Thymus (tissue), 14 donors: ENCODE measurements at places on chromosomes 2 and 18. TPM values are rescaled to one million over a fixed set of nuclear protein-coding genes. Genes with fewer than 3 reads are reported as not detected.

The TNS1 gene
- 8.3 TPM for total RNA-seq

The DSG4 gene
- under 0.01 TPM for total RNA-seq

The DSC2 gene
- total RNA-seq = 11.1 TPM

The DPP4 gene
- 23.9 TPM for total RNA-seq

The MYO3B gene
- total RNA-seq = 0.71 TPM

The TWSG1 gene
- total RNA-seq = 7.8 TPM

GRCh38 chr2:236550290-236550689 lies 19.3 kb upstream of the ACKR3 start:
- DNase-seq = no peak

DNA sequence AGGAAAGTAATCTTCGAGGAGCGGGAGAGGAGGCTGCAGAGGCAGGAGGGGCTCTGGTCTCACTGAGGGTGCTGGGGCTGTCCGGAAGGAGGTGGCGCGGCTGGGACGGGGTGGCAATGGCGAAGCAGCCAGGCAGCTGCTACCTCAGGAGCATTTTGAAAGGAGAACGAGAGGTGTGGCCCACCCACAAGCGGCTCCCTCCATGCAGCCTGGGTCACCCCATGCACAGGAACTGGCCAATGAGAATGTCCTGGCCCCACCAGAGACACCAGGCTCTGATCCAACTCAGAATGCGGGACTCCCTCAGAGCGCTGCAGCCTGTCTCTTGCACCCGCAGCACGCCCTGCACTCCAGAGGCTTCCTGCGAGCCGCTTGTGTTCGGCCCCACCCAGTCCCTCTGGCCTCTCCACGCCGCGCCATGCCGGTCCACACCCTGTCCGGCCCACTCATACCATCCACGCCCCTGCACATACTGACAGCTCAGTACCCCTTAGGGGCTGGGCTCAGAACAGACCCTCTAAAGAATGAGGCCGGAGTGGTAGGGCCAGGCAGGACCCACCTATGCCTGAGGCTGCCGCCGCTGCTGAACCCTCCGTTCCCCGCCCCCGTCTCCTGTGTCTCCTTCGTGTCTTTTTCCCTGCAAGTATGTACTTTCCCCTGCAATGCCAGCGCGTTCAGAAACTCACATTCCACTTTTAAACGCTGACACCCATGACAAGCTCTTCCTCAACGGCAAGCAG lies 6.4 kb upstream of the BOK start:
- DNase-seq = no peak

DNA sequence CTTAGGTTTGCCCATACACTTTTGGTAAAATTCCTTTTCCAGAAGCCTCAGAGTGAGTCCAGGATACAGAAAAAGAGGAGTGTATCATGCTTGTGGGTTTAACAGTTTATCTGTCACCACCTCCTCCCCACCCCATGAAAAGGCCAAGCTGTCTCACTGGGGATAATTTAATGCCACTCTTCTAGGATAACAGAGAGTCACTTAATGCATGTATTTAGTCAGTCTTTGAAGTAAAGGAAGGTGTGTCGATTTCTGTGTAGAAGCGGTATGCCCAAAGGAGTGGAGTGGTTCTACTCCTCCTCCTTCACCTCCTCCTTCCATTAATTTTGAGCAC lies 116.4 kb downstream of the QPCT start:
- no peak for DNase-seq

GRCh38 chr2:10546975-10547391 lies 98.9 kb upstream of the ODC1 start:
- no peak for DNase-seq

- no peak for DNase-seq
Measured at GRCh38 chr2:96679848-96680247, 37.3 kb downstream of the FER1L5 start.

- DNase-seq = no peak
Measured at GRCh38 chr18:77985526-77986281, 736.1 kb downstream of the GALR1 start.

- DNase-seq = no peak
Measured at GRCh38 chr18:2960983-2961696, 51.8 kb downstream of the LPIN2 start.

DNA sequence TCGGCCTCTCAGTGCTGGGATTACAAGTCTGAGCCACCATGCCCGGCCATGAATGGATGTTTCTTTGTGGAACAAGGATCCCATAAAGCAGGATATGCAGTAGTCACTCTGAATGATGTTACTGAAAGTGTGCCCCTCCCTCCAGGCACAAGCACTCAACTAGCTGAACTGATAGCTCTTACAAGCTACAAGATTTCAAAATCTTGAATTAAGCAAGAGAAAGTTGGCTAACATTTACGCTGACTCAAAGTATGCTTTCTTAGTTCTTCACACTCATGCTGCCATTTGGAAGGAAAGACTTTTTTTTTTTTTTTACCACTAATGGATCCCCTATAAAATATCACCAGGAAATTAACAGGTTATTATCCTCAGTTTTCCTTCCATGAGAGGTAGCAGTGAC lies 549.0 kb upstream of the PKDCC start:
- no peak for DNase-seq

DNA sequence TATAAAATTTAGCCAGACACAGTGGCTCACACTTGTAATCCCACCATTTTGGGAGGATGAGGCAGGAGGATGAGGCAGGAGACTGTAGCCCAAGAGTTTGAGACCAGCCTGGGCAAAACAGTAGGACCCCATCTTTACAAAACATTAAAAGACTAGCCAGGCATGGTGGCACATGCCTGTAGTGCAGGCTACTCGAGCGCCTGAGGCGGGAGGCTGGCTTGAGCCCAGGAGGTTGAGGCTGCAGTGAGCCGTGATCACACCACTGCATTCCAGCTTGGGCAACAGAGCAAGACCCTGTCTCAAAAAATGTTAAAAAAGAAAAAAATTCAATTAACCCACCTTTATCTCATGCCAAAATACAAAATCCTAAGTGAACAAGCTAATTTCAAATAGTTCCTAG lies 4.0 kb downstream of the REV1 start:
- DNase-seq = no peak

- DNase-seq = no peak
Measured at GRCh38 chr2:2840681-2841300, 509.7 kb upstream of the MYT1L start.

DNA sequence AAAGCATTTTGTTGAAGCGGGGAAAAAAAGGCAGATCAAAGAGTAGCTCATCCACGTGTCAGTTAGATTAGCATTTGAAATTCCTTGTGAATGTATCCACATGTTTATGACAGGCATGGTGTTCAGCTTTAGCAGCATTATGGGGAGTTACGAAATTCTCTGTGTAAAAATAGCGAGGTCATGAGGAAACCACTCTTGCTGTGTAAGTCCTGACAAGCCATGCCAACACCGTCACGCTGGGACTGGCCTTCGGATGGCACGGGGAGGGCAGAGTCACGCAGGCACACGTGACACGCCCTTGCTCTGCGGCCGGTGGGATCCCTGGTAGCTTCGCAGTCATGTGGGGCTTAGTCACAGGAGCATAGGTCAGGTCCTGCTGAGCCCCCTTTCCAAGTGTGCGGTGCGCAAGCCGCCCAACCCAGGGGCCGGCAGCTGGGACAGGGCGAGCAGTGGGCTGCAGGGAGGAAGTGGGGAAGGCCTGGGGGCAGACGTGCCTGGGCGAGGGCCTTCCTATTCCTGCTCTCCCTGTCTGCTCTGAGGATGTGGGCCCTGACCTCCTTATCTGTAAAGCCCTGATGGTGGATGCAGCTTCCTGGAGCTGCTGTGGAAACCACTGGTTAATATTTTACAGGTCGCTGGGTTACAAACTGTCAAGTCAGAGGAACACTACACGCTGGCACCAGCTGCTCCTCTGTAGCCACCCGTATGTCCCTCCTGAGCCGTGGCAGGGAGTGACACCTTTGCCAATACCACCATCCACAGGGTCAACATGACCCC lies 18.0 kb downstream of the MBP start:
- no peak for DNase-seq

DNA sequence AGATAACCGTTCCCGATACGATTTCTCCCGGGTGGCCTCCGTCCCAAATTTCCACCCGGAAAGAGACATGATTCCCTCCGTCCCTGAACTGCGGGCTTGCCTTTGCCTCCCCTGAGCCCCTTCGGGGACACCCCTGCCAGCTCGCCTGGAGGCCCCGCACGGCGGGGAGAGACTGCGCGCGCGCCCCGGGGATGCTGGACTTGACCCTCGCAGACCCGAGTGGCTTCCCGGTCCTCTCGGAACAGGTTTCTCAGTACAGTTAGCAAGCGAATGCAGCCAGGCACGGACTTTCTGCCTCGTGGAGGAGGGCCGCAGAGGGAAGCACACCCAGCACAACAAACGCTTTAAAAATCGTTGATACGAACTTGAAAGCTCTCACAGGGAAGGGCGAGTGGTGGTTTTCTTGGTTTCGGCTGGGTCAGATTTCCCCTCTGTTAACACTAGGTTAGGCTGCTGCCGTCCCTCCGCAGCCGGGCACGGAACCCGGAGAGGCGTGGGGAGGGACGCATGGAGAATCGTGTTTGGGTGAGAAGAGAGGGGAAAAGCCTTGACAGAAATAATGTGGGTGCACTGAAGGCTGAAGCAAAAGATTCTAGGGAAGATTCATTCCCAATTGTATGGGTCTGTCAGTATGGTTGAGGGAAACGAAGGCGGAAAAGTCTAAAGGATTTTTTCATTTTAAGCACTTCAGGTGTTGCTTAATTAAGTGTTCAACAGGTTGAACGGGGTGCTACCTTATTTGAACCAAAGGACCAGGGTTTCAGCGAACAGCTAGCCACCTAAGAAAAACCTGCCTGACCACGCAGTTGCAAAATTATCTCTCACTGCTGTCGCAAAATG lies 916 bp downstream of the TNFRSF11A start:
- DNase-seq = no peak

GRCh38 chr2:23925702-23926289 lies 1.1 kb downstream of the ATAD2B start:
- DNase-seq = peak; percentile 57
